ENCODE measurements at places on chromosomes 12 and 14.

DNA sequence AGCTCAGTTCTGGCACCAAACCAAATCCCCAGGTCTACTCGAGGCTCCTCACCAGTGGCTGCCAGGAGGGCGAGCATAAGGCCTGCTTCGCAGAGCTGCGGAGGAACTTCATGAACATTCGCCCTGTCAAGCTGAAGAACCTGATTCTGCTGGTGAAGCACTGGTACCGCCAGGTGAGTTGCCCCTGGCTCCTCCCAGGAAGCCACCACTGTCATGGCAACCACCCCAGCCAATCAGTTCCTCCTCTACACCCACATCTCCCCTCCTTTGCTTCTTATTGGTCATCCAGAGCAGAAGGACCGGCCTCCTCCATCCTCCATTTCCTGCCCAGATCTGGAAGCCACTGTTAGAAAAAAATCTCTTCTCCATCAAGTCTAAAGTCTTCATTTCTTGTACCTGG lies 17.2 kb upstream of the OAS2 start:
- no peak for DNase-seq

DNA sequence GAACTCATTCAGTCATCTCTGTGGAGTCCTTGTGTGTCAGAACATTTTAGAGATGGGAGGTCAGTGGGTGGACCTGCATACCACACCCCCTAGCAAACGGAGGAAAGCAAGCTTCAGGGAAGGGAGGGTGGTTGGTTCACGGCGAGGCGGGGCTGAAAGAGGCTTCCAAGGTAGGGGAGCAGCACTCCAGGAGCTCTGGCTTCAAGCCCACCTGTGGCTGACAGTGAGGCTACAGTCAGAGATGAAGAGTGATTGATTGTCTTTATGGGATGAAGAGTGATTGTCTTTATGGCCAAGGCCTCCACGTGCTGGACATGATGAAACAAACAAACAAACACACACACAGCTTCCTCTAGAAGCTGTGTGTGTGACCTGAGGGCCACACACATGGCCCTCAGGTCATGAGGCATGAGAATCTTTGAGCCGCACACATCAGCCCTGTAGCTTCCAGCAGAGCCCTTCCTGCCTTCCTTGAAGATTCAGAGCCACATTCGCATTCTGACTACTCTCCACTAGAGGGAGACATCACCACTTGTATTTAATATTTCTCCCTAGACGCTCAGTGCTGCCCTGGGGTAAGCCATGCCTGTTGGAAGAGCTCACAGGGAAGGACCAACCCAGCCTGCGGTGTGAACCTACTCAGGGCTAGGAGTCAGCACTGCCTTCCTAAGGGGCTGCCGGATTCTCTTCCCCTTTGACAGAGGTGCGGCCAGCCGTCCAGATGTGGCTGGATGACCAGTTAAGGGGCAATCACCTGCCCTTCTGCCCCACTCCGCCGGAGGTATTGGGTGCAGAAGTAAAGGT lies 54.4 kb upstream of the KCNA1 start:
- DNase-seq, result peak; percentile 42

DNA sequence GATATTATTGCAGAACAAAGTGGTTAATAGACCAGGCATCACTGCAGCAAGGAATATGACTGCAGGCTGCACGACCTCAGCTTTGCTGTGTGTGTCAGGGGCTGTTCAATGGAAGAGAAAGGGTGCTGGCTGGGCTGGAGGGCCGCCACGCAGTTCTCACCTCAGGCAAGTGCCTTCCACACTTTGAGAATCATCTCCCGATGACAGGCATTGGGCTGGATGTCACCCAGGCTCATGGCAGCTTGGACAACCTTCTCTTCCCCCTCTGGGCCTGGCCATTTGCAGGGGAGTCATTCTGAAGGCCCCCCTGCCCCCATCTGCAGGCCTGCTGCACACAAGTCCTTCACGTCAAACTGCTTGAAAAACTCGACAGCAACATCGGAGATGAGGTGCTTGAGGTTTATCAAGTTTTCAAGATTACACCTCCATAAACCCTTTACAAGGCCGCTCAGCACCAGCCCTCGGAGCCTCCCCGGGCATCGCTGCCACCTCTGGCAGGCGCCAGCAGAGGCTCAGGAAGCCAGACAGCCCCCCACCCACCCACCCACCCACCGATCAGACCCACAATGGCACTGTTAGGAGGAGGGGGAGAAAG lies 165.9 kb upstream of the GSC start:
- DNase-seq, result no peak

DNA sequence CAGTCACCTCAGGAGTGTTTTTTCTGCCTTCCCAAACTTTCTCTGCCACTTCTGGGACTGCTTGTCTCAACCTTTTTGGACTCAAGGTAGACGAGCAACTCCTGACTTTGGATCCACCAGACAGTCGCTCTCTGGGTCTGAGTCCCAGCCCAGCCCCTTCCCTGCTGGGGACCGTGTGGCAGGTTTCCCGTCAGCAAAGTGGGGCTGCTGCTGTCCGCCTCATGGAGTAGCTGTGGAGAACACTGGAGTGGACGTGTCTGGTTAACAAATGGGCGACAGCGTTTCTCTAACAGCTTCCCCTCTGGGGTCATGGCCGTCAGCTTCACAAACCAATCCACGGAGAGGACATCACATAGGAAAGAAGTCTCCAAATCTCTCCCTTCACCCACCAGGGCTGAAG lies 54.8 kb downstream of the KCTD10 start:
- no peak for DNase-seq

- peak; percentile 98 for DNase-seq
Observed at GRCh38 chr12:47705566-47706425, at the start of gene RPAP3. RPAP3 (minus strand) TSS chr12:47706030; CDS start chr12:47702840, 3,190 bp downstream.

DNA sequence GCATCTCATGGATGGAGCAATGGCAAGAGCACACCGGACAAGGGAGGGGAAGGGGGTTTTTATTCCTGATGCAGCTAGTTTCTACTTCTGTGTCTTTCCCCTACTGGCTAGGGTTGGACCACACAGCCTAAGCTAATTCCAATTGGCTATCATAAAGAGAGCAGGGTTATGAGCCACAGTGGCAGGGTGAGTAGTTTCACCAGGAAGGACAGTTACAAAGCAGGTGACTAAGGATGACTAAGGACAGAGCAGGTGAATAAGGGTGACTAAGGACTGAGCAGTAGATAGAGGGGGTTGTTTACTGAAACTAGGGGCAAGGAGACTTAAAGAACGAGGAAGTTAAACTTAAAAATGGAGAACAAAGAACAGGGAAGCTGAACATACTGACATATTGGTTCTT lies 321.4 kb upstream of the SEL1L start:
- no peak for DNase-seq
